ENCODE measurements at places on chromosomes 5 and 9.

- DNase-seq, result no peak
These were observed 249.5 kb upstream of the PTGER4 start for GRCh38 chr5:40430101-40430710.

DNA sequence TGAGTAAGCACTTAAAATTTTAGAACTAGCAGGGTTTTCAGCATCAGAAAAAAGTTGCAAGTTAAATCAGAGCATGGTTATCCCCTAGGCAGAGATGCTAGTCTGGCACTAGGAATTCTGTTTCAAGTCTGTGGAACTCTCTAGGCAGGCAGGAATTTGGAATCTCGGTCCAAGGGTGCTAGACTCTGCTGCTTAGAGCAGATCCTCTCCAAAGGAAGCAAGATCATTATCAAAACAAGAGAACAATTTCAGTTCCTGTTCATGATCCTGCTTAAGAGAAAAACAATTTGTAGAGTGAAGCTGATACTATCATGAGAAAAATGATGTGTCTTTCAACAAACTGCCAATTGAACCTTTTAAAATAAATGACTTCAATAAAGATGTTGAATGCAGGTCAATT, 420.7 kb downstream of the KIF4B start:
- no peak for DNase-seq

DNA sequence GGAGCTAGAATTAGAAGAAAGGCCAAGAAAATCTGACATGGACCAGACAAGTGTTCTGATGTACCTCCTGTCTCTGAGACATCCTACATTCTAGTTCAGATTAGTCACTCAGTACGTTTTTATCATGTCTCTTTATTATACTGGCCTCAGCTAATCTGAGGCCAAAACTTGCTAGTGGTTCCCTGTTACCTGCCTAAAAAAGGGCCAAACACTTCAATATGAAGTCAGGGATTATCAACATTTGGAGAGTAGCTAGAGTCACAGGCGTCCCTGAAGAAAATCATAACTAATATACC, 587.4 kb downstream of the PRELID2 start:
- DNase-seq, result no peak

- DNase-seq, result no peak
These were observed 25.7 kb downstream of the SLC46A2 start for GRCh38 chr9:112864982-112865381.

DNA sequence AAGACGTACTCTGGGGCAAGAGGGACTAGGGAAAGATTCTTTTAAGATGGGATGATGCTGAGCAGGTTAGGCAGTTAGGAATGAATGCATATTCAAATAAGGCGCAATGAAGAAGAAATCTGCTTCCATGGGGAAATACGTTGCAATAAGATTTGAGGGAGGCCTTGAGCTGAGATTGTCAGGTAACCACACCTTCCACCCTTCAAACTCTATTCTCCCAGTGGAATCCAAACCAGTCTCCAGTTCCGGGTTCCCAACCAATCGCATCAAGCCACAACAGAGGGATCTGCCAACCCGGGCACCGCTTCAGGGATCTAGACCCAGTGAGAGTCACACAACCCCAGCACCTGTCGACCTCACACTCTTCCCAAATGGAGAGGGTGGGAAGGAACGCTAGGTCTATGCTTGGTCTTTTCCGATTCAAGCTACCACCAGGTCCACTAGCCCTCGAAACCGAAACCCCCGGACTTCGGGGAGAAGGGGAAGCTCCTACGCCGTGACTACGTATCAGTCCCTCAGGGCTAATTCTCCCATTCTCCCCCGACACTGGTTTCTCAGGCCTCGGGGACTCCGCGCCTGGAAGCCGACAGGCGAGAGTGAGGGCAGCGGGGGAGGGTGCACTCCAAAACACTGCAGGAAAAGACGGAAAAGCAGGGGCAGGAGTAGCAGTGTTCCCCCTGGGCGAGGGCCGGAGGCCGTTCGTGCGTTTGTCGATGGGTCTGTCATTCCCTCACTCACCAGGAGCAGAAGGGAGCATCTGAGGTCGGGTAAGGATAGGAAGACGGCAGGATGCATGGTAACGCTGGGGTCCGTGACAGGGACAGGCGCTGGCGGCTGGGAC, 534 bp downstream of the ERP44 start:
- DNase-seq, result peak; percentile 40

- DNase-seq, result peak; percentile 67
These were observed 218.4 kb downstream of the ANXA1 start for GRCh38 chr9:73370053-73370452.

- DNase-seq, result no peak
These were observed 395.2 kb downstream of the BNC2 start for GRCh38 chr9:16475257-16475656.

DNA sequence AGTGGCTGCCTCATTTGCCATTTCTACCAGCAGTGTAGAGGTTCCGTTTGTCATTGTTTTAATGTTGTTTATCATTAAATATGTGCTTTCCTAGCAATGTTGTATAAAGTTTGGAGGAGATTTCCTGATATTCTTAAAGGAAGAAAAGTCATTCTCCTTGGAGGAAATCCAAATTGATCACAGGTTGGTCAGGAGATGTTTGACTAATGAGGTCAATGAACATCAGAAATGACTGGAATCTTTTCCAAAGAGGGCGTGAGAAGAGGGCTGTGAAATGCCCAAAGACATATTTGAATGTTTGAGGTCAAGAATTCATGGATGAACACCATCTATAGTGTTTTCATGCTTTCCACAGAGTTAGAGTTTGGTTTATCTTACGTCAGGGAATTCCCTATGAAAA, 471.3 kb downstream of the MAT2B start:
- DNase-seq, result no peak

DNA sequence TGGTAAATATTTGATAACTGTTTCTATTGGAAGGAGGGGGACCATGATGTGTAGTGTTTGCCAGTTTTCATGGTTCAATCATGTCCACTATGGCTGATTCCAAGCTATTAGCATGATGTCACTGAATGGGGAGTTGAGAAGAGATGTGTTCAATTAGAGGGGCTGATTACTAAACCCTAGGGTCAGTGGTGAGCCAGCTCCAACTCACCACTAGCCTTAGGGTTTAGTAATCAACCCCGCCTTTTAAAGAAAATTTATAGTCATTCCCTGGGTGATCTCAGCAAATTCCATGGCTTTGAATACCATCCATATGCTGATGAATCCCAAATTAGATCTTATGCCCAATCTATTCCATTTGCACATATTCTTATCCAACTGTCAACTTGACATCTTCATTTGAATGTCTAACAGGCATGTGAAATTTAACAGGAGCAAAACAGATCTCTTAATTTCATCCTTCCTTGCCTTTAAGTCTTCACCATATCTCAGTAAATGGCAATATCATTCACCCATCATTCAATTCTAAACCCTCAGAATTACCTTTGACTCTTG, 98.8 kb downstream of the GCNT1 start:
- DNase-seq, result no peak

GRCh38 chr5:87103616-87104287, 163.9 kb upstream of the RASA1 start:
- DNase-seq, result no peak

DNA sequence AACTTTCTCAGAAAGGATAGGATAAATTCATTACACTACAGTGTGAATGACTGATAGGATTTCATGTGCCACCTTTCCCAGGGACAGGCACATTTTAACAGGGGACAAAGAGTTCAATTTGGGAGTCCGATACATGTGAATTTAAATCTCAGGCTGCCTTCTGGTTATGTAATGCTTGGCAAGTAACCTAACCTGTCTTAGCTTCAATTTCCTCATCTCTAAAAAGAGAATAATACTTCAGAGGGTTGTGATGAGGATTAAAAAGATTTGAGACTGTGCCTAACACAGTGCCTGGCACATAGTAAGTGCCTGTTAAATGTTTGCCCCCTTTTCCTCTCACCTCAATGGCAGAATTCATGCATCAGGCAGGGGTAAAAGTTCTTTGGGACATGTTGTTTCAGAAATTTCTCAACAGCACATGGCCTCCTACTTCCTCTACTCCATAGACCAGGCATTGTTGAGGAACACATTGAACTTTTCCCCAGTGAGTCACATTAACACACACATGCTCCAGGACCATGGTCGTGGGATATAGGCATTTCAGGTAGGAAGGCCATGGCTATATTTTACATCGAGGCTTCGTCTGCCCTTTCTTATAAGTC, 94.6 kb upstream of the EGFLAM start:
- DNase-seq, result peak; percentile 29

- no peak for DNase-seq
These were observed 709.3 kb upstream of the RGMB start for GRCh38 chr5:98064118-98064685.

- DNase-seq, result no peak
These were observed 387.3 kb downstream of the YTHDC2 start for GRCh38 chr5:113900816-113901215.

- no peak for DNase-seq
These were observed 59.5 kb downstream of the RAD23B start for GRCh38 chr9:107342476-107343161.

DNA sequence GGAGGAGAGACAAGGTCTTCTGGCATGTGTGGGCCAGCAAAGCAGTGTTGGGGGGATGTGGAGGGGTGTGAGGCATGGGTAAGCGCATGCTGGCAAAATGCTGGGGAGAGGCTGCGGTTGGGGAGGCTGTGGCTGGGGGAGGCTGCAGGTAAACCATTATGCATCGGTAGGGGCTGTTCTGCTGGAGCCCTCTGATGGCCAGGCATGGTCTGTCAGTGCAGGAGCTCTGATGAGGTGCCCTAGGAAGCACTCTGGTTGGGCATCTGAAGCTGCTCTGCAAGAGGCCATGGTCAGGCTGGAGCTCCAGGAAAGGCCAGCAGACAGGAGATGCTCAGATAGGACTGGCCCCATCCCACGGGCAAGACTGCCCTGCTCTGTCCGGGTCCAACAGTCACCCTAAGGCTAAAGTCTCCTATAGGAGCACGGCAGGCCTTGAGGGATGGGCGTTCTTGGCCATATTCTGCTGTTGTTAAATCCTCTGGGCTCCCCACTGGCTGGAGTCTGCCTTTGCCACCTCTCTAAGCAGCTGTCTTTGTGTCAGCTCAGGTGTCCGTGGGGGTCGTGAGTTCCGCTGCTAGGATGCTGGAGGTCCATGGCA, 28.7 kb downstream of the ITGA2 start:
- DNase-seq, result no peak

DNA sequence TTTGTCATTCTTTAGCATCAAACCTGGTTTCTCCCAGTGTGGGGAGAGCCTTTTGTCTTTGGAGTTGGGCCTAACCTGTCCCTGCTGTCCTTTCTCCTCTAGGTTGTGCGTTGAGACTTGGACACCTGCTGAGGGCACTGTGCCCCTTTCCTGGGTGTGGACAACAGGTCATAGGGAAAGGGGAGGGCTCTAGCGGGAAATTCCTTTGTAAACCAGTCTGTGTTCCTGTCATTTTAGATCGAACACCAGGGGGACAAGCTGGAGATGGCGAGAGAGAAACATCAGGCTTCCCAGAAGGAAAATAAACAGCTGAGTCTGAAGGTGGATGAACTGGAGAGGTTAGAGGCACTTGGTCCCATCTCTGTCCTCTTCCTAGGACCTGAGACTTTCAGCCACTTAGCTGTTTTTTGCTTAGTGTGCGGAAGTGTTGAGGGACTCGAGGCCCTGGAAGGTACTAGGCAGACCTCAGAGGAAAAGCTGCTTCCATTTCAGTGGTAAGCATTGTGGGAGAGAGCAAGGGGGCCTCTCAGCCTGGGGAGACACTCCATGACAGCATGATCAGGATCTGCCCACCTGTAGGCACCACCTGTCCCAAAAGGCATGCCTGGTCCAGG, 8.6 kb upstream of the GLE1 start:
- DNase-seq, result no peak

- DNase-seq, result no peak
These were observed 70.6 kb downstream of the C9orf50 start for GRCh38 chr9:129550199-129550839.

GRCh38 chr5:53167836-53168235, 58.3 kb upstream of the MOCS2 start:
- no peak for DNase-seq

GRCh38 chr5:44538797-44539601, 149.8 kb upstream of the FGF10 start:
- no peak for DNase-seq

DNA sequence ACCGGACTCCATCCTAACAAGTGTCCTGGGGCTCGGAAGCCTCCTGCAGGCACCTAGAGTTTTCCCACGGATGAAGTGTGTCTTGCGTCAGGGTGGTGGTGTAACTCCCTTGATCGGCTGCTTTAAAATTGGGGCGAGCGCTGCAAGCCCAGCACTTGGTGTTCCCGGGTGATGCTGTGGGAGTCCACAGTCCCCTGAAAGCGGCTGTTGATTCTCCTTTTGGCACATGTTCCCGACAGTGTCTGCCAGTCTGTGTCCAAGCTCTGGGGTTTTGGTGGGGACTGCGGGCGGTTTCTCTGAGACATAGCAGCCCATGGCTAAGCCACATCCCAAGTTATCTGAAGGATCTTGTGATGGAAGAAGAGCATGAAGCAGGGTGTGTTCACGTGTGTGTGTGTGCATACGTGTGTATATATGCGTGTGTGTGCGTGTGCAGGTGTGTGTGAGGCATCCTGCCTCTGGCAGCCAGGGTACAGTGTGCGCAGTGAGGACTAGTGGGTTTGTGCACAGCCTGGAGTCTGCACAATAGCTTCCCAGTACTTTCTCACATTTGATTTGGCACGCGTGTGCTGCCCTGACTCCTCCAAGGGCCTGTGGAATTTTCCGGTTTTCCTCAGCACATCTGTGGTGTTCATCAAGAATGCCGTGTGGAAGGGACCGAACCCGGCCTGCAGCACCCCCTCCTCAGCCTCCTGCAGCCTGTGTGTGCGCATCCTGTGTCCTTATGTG, 16.9 kb downstream of the SLC25A48 start:
- DNase-seq, result no peak

- peak; percentile 81 for DNase-seq
These were observed 56.7 kb downstream of the PCDH1 start for GRCh38 chr5:141821430-141821925.

- DNase-seq, result no peak
These were observed 18.6 kb downstream of the DIMT1 start for GRCh38 chr5:62385131-62385530.

DNA sequence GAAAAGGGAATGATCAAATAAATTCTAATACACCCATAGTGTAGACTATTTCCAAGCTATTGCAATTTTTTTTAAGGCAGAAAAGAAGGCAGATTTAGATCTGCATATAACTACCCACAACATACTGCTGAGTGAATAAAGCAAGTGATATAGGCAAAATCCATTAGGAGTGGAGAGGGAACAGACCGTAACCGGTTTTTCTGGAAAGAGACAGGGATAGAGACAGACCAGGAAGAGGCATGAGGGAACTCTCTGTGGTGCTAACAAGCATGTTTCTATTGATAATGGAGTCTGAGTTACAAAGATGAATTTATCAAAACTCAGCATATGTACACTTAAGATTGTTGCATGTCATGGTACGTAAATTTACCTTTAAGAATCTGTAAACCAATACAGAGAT, 14.5 kb downstream of the ZDHHC21 start:
- DNase-seq, result no peak
